Heart right ventricle (tissue), 16 donors: ENCODE measurements at places on chromosomes 1 and 21. TPM values are rescaled to one million over a fixed set of nuclear protein-coding genes. Genes with fewer than 3 reads are reported as not detected.
A peak's percentile ranks its signal among the peaks of the same experiment; 100 is the strongest.

Gene FCRL3
- total RNA-seq, result not detected

Gene IL24
- total RNA-seq, result not detected

Gene GPR25
- not detected for total RNA-seq

Gene GBP7
- not detected for total RNA-seq

Gene ATP1A4
- 0.14 TPM for total RNA-seq

Gene CHIA
- total RNA-seq, result not detected

DNA sequence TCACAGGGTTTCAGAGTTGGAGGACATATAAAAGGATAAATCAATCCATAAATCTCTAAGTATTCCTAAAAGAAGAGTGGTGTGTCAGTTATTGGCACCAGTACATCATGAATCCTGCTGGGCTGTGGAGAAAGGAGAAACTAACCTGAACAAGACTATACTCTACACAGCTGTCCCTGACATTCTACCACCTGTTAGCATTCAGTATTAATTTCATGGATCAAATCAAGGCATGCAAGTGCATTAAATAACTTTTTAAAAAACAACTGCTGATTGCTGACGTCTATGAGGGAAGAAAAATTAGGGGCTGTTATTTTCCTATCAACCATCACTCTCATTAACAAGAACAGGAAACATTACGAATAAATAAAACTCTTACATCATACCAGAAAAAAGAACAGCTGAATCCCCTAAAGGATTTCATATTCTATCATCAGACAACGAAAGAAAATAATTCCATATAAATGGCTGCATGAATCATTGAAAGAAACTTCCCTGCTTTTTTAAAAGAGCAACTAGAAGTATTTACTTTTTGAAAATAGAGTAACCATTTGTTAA lies 121.7 kb downstream of the ATF6 start:
- H3K36me3 ChIP-seq, result no peaks in the 10 kb centered on the region
- H3K27me3 ChIP-seq, result no peaks in the 10 kb centered on the region
- DNase-seq, result no peak
- H3K4me1 ChIP-seq, result no peaks in the 10 kb centered on the region

- H3K27ac ChIP-seq, result no peak within 1 kb of the TSS
- H3K4me1 ChIP-seq, result no peaks in the 10 kb centered on the region
- no peaks in the 10 kb centered on the region for H3K36me3 ChIP-seq
- H3K27me3 ChIP-seq, result no peaks in the 10 kb centered on the region
- DNase-seq, result no peak
Observed at GRCh38 chr1:114695430-114696058, at the start of gene AMPD1. TSS of gene AMPD1 (minus strand) at chr1:114695546. CDS start at chr1:114695471, 75 bp downstream.

DNA sequence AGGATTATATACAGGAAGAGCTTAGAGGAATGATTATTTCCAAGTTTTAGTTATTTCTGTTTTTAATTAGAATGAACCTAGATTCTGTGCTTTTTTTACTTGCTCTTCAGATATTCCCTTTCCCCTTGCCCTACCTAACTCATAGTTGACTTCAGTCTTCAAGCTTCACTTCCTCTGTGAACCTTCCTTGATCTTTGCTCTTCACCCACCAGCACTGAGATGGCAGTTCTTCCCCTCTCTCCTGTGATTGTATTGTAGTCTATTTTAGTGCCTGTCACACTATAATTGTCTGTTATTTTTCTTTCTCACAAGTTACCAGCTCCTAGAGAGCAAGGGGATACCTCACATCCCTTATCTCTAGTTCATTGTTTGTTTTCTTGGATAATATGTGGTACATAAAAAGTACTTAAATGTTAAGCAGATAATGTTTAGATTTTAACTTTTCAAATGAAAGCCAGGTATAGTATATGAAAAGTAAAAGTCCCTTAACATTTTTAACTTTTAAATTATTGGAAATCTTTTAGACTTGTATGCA lies 33.2 kb downstream of the KCTD3 start:
- H3K27me3 ChIP-seq, result no peaks in the 10 kb centered on the region
- DNase-seq, result no peak
- no peak overlapping the region for H3K27ac ChIP-seq
- H3K4me3 ChIP-seq, result no peak overlapping the region
- peaks cover 5% of the 10 kb centered on the region for H3K4me1 ChIP-seq
- peaks cover 45% of the 10 kb centered on the region for H3K36me3 ChIP-seq

GRCh38 chr21:30209601-30210000 lies 6.3 kb downstream of the CLDN8 start:
- no peak for DNase-seq
- no peak overlapping the region for H3K27ac ChIP-seq
- H3K4me3 ChIP-seq, result no peak overlapping the region
- no peaks in the 10 kb centered on the region for H3K27me3 ChIP-seq

- no peaks in the 10 kb centered on the region for H3K4me1 ChIP-seq
- H3K4me3 ChIP-seq, result no peak overlapping the region
- H3K27ac ChIP-seq, result no peak overlapping the region
- H3K27me3 ChIP-seq, result no peaks in the 10 kb centered on the region
- no peaks in the 10 kb centered on the region for H3K36me3 ChIP-seq
- no peak for DNase-seq
Observed at GRCh38 chr1:172203135-172203823, 217.2 kb upstream of the C1orf105 start.

DNA sequence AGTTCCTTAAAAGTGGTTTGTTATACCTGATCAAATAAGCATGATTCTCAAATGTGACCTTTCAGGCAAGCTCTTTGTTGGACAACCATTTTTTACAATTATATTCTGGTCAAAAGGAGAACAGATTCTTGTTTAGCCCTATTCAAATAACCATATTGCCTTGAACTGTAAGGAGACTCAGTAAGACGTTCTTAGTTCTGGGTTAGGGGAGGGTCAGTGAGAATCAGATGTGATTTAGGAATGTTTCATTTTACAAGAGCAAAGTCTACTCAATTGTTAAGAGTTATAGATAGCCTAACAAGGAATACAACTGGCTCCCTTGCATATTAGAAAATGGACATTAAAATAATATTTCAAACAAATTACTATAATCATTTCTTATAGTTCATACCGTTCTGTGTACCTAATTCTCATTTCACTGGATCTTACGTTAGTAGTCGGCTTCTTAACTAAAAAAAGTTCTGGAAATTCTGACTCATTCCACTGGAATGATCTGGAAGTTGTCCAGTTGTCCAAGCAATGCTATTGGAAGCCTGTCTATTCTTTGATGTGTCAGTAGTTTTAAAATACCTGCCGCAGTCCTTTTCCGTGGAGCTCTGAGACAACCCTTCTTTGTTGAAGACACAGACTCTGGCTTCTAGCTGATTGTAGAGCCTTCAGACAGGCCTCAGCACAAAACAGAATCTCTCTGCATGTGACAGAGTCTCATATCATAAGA lies 88.8 kb downstream of the MAST2 start:
- H3K27ac ChIP-seq, result peak overlapping the region; percentile 72
- no peak overlapping the region for H3K4me3 ChIP-seq
- DNase-seq, result peak; percentile 53
- peaks cover 20% of the 10 kb centered on the region for H3K4me1 ChIP-seq
- H3K36me3 ChIP-seq, result no peaks in the 10 kb centered on the region

DNA sequence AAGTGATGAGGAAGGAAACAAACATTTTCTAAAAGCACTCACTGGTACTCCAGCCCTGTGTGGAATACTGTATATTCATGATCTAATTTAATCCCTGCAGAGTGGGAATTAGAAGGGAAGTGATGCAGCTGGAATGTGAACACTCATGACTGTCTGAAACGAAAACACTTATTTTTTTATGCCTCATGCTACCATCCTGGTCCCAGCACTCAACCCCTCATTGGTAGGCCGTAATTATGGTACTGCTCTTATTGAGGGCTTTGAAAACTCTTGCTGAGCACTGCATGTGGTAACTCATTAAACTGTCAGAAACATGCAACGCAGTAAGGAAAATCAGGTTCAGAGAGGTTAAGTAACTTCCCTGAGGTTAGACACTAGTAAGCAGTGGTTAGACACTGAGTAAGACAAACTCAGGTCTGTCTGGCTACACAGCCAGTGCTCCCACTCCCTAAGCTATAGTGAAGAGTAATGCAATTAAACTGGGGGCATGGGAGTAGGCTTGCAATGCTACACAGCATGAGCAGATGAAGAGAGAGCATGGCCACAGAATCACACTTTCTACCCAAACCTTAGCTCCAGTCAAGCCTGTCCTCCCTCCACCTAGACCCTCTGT lies 17.3 kb upstream of the TNFSF4 start:
- no peak overlapping the region for H3K4me3 ChIP-seq
- no peak for DNase-seq
- H3K36me3 ChIP-seq, result no peaks in the 10 kb centered on the region
- H3K27me3 ChIP-seq, result no peaks in the 10 kb centered on the region
- no peaks in the 10 kb centered on the region for H3K4me1 ChIP-seq

DNA sequence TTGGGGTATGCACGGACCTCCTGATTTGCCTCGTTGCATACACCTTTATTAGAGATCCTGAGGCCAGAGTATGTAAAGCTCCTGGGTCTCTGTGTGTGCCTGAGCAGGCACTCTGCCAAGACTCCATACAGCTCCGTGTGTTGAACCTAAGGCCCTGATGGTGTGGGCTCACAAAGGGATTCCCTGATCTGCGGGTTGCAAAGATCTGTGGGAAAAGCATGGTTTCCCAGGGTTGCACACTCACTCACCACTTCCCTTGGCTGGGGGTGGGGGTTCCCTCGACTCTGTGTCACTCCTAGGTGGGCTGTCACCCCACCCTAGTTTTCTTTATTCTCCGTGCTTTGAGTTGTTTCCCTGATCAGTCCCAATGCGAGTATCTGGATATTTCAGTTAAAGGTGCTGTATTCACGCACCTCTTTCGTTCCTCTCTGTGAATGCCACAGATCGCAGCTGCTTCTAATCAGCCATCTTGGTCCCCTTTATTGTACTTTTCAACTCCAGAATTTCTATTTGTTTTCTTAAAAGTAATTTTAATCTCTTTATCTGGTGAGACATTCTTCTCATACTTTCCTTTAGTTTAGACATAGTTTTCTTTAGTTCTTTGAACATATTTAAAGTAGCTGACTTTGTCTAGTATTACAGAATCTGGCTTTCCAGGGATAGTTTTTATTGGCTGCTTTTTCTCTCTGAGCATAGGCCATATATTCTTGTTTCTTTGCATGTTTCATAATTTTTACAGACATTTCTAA lies 39.0 kb upstream of the F3 start:
- no peaks in the 10 kb centered on the region for H3K27me3 ChIP-seq
- no peaks in the 10 kb centered on the region for H3K36me3 ChIP-seq
- H3K27ac ChIP-seq, result no peak overlapping the region
- H3K4me1 ChIP-seq, result no peaks in the 10 kb centered on the region

DNA sequence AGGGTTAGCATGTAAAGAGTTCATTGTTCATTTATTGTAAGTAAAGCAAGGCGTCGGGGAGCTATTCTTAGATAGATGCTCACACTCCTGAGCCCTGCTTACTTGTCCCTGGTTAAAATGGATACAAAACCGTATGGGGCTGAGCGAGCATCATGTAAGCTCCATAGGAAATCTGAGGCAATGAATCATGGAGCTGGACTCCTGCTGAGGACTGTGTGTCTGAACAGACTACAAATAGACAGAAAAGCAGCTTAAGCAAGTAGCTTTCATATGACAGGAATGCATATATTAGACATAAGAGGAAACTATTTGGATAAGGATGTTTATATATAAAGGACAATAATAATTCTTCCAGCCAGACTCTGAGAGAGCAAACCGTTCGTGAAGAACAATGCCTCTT lies 604.9 kb upstream of the PTBP2 start:
- no peaks in the 10 kb centered on the region for H3K27me3 ChIP-seq
- no peaks in the 10 kb centered on the region for H3K36me3 ChIP-seq
- H3K27ac ChIP-seq, result no peak overlapping the region

- H3K36me3 ChIP-seq, result no peaks in the 10 kb centered on the region
- peak overlapping the region; percentile 70 for H3K27ac ChIP-seq
- H3K27me3 ChIP-seq, result no peaks in the 10 kb centered on the region
- DNase-seq, result no peak
- no peak overlapping the region for H3K4me3 ChIP-seq
- H3K4me1 ChIP-seq, result peaks cover 64% of the 10 kb centered on the region
Observed at GRCh38 chr1:64039390-64039926, 164.0 kb upstream of the UBE2U start.

DNA sequence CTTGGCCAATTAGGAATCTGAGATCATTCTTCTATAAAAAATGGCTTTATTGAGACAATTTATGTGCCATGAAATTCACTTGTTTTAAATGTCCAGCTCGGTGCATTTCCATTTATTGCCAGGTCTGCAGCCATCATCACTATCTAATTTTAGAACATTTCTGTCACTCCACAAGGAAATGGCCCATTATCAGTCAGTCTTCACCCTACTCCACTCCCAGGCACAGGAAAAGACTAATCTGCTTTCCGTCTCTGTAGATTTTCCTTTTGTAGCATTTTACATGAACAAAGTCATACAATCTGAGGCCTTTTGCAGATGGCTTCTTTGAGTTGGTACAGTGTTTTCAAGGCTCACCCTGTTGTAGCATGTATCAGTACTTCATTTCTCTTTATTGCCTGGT lies 27.2 kb downstream of the KIF26B start:
- H3K27me3 ChIP-seq, result no peaks in the 10 kb centered on the region
- no peak overlapping the region for H3K27ac ChIP-seq
- peaks cover 4% of the 10 kb centered on the region for H3K4me1 ChIP-seq
- no peak overlapping the region for H3K4me3 ChIP-seq

GRCh38 chr1:10007169-10007568 lies 10.1 kb downstream of the RBP7 start:
- H3K36me3 ChIP-seq, result peaks cover 5% of the 10 kb centered on the region
- H3K27me3 ChIP-seq, result no peaks in the 10 kb centered on the region
- peaks cover 8% of the 10 kb centered on the region for H3K4me1 ChIP-seq
- no peak overlapping the region for H3K4me3 ChIP-seq

GRCh38 chr1:63950023-63950422 lies 176.2 kb downstream of the ROR1 start:
- H3K4me1 ChIP-seq, result peaks cover 42% of the 10 kb centered on the region
- H3K36me3 ChIP-seq, result no peaks in the 10 kb centered on the region
- no peak overlapping the region for H3K4me3 ChIP-seq

DNA sequence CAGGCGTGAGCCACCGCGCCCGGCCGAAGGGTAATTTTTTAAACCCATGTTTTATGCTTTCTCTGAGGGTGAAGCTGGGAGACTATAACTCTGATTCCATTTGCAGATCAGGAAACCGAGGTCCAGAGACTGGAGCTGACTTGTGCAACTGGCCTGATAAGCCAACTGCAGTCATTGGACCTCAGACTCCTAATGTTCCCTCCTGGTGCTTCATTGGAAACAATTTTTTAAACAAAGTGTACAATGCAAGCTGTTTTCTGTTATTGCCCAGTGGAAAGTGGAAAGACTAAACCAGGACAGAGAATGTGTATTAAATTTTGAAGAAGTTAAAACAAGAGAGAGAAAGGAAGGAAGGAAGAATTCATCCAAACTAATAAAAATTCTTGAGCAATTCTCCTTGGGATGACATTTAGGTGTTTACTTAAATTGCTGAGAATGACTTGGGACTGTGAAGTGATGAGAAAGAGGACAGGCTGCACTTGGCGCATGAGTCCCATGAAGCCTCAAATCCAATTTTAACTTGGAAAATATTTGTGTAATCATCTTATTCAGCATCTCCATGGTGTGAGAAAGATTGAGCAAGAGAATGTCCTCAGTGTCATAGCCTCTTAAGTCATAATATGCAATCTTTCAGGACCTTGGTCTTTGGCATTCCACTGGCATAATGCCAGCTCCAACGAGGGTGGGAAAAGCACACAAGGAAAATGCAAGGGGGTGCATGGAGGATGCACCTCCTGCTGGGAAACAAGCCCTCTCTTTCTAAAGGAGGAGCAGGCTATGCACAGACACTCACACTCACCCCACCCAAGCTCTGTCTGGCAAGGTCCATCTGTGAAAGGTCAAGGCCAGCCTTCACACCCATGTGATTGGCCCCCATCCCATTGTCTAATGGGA lies 342.0 kb downstream of the SIPA1L2 start:
- no peak overlapping the region for H3K27ac ChIP-seq
- H3K4me1 ChIP-seq, result peaks cover 6% of the 10 kb centered on the region
- no peaks in the 10 kb centered on the region for H3K27me3 ChIP-seq
- DNase-seq, result no peak
- H3K36me3 ChIP-seq, result no peaks in the 10 kb centered on the region
- H3K4me3 ChIP-seq, result no peak overlapping the region
